ENCODE measurements at places on chromosomes 11 and 22.

- no peak for DNase-seq
These were observed 5.2 kb upstream of the PTGDR2 start for GRCh38 chr11:60860943-60861342.

GRCh38 chr22:26234296-26234695 lies 65.0 kb downstream of the SEZ6L start:
- DNase-seq, result no peak

GRCh38 chr22:28829358-28830181 lies 29.2 kb upstream of the XBP1 start:
- DNase-seq, result peak; percentile 34

DNA sequence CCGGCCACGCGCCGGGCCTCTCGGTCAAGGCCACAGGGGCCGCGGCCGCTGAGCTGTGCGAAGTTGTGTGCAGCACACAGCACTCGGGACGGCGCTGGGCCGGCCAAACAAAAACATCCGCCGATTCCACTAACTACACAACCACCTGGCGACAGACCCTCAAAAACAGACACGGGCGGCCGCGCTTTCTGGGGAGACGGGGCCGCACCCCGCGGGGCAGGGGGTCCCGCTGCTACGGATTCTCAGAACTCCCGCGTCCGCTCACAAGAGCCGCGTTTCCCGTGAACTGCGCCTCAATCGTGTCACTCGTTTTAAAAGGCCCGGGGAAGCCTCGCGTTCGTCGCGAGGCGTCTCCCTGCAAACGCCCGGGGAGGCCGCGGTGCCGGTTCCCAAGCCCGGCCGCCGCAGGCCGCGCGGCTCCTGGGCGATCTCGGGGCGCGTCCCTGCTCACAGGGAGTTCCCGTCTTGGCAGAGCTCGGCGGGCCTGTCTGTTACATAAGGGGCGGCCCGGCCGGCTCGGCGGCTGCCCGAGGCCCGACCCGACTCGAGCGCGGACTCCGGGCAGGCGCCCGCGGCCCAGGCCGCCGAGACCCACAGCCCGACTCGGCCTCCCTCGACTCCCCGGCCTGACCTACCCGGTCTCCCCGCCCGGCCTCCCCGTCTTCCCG lies 936 bp downstream of the BRD1 start:
- no peak for DNase-seq

- DNase-seq, result no peak
These were observed 21.2 kb downstream of the KMT5B start for GRCh38 chr11:68191661-68192579.

- DNase-seq, result no peak
These were observed 23.9 kb downstream of the APOBEC3H start for GRCh38 chr22:39120983-39121382.

DNA sequence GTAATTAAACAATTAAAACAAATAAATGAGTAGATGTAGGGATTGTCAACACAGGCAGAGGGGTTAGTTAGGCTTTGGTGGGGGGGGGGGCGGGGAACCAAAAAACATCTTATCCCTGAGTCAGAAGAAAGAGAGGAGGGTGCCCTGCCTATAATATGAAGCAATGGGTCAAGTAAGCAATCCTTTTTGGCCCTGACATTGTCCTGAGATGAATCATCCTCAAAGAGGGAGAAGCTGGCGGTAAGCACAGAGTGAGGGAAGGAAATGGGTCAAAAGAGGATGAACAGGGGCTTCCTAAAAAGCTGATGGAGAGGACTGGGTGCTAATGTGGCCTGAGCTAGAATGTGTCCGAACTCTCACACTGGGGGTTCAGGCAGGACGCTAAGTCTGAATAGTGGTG lies 4.7 kb downstream of the OLFML1 start:
- peak; percentile 49 for DNase-seq

GRCh38 chr11:129723146-129723760 lies 92.4 kb upstream of the TMEM45B start:
- DNase-seq, result no peak

DNA sequence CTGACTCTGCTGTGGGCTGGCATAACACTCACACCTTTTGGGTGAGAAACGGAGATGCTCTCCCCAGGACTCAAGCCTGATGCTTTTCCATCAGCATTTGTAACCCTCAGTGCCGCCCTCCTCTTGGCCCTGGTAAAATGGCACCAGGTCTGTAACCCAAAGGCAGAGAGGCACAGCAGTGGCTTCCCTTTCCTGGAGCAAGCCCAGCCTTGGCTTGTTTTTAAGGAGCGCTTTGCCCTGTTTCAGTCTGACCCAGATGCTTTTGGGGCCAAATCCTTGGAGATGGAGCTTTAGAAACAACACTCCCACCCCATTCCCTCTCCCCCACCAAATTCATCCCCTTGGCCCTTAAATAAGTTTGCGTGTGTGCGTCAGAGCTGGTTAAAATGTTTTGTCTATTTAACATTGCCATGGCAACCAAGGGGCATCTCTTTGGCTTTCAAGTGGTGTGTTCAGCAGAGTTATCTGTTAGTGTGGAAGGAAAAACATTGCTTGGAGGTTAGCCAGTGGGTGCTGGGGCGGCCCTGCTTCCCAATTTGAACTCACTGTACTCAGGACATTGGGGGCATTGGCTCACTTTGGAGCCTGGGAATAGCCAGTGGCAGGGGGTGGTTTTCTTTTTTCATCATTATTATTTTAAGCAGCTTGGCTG lies 134.1 kb downstream of the NAV2 start:
- no peak for DNase-seq

GRCh38 chr11:34105957-34106504 lies 602 bp downstream of the NAT10 start:
- no peak for DNase-seq

GRCh38 chr11:28559492-28559891 lies 451.3 kb downstream of the METTL15 start:
- no peak for DNase-seq

DNA sequence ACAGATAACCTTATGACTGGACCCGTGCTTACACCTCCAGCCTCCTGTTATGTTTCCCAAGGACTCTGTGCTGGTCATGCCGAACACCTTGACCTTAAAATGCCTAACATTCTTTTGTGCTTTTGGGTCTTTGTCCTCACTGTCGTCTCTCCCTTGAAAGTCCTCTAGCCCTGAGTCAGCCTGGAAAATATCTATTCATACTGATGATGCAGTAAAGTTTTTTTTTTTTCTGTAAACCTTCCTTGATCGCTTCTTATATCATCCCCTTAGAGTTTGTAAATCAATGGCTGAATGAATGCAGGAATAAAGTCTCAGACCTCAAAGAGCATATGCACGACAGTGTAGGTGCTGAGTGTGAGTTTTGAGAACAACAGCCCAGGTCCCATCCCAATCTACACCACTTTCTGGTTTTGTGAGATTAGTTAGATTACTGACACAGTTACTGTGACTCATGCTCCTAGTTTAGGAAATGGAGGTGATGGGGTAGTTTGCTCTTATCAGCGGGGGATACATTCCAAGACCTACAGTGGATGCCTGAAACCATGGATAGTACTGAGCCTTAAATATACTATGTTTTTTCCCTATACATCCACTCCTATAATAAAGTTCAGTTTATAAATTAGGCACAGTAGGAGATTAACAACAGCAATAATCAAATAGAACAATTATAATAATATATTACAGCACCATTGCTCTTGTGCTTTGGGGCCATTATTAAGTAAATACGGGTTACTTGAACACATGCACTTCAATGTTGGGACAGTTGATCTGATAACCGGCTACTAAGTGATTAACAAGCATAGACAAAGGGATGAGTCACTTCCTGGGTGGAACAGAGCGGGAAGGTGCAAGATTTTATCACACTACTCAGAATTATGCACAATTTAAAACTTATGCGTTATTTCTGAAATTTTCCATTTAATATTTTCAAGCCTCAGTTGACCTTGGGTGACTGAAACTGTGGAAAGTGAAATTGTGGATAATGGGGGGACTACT lies 8.6 kb downstream of the TCN1 start:
- no peak for DNase-seq

DNA sequence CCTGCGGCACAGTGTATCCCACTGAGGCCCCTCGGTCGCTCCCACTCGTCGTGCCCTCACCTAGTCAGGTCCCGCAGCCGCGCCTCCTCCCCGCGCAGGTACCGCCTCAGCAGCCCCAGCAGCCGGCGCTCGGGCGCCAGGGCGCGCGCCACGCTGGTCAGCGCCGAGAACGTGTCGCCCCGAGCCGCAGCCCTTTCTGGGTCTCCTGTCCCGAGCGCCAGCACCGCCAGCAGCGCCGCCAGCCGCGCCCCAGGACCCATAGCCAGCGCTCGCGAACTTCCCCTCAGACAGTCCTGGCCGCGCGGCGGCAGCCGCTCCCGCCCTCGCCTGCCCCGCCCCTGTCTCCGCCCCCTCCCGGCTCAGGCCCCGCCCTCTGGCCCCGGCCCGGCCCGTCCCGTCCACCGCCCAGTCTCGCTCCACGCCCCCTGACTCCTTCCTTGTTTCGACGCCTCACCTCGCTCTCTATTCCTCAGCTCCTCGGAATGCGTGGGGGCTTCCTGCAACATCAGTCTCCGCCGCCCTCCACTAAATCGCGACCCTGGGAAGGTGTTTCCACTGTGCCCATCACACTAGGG lies at the start of gene P4HA3:
P4HA3 (minus strand) TSS at position 289 of the 575 bp plus-strand sequence; CDS start at position 260, 29 bp downstream.
- DNase-seq, result no peak

DNA sequence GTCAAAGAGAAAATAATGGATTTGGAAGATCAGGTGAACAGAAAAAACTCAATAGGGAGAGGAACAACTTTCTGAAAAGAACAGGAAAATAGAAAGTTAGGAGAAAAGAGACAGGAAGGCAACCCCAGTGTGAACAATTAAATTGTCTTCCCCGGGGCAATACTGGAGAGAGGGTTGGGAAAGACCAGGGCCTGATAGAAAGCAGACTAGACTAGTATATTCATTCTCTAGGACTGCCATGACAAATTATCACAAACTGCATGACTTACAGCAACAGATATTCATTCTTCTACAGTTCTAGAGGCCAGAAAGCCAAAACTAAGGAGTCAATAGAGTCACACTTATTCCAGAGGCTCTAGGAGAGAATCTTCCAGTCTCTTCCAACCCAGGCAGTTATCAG lies 482.8 kb downstream of the SOX6 start:
- no peak for DNase-seq

- peak; percentile 61 for DNase-seq
These were observed 64.8 kb downstream of the STIM1 start for GRCh38 chr11:3920148-3920852.

- DNase-seq, result no peak
These were observed 1.9 kb downstream of the ACR start for GRCh38 chr22:50739894-50740293.

DNA sequence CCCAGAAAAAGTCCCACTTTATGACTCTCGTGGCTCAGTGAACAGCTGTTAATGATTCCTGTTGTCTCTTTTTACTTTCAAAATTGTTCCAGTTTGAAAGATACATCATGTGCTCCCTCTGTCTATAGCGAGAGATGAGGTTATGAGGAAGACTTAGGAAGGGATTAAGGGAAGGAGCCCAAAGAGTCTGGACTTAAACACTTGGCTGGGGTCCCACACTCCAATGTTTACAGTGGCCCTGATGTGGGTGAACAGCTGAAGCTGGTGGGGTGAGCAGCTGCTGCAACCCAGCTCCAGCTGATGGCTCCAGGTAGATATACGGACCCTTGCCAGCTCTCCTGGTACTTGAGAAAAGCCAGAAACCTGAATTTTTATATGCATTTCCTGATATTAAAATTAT lies 84.5 kb upstream of the PLET1 start:
- no peak for DNase-seq

- no peak for DNase-seq
These were observed 9.5 kb upstream of the GTSE1 start for GRCh38 chr22:46286941-46287872.

DNA sequence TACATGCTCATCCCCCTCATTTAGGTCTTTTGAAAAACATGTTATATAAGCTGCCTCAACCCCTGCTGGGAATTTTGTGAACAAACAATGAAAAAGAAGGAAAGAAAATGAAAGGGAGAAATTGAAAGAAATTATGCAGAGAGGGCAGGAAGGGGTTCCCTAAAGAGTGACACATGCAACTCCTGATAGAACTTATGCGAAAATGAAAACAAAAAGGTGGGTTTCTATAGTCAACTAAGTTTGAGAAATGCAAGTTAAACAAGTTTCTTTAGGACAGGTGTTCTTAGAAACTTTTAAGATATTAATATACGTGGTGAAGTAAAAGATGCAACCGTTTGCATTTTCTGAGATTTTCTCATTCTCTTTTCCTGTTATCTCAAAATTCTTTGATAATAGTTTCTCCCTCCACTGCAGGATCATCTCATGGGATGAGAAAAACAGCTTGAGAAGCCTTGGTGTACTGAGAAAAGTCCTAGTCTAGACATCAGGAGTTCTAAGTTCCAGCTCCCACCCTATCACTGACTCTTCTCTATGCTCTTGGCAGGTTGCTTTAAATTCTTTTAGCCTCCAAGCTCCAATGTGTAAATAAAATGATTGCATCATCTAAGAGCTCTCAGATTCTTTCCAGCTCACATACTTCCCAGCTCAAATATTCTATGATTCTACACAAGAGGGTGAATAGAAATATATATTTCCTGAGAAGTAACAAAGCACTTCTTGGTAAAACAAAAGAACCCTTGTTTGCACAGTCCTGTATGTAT lies 109.2 kb downstream of the FAM76B start:
- DNase-seq, result no peak

GRCh38 chr11:47105974-47106373 lies 70.7 kb downstream of the ARFGAP2 start:
- DNase-seq, result no peak

- no peak for DNase-seq
These were observed 55.5 kb downstream of the CLPB start for GRCh38 chr11:72378704-72379383.

- no peak for DNase-seq
These were observed 12.2 kb downstream of the SHANK2 start for GRCh38 chr11:71240061-71240690.

DNA sequence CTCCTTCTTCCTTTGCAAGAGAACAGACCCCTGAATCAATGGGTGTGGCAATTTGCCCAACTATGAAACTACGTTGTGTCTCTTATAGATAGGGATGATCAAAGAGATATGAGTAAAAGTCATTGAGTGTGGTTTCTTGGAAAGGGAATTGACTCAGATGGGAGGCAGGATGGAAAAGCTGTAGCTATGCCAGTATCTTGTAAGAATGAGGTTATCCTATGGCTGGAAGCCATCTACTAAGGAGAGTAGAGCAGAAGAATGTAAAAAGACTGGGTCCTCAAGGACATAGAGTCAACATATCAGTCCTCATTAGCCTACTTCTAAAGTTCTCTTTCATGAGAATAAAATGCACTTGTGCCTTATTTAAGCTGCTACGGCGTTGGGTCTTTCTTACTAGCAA lies 78.9 kb upstream of the POU2AF2 start:
- no peak for DNase-seq

All from AG09319 (cell line).